Suppressor macrophage treated with lipopolysaccharide for 4 hours (primary cell): ENCODE measurements at places on chromosomes 6 and 20.

DNA sequence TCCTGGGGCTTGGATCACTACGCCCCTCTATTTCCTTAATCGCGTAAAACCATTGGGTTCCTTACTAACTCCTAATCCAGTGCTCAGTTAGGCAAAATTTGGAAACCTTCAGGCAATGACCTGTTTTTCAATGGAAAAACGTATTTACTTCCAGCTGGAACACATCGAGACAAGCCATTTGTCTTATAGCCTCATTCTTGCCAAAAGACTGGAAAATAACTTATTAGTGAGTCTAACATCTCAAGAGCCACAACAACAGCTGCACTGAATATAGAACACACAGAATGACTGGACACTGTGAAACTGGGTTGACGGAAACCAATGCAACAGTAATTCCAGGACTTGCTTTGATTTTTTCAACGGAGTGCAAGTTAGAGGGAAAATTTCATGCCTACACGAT, 125.2 kb upstream of the MAP3K7 start:
- DNase-seq, result no peak

DNA sequence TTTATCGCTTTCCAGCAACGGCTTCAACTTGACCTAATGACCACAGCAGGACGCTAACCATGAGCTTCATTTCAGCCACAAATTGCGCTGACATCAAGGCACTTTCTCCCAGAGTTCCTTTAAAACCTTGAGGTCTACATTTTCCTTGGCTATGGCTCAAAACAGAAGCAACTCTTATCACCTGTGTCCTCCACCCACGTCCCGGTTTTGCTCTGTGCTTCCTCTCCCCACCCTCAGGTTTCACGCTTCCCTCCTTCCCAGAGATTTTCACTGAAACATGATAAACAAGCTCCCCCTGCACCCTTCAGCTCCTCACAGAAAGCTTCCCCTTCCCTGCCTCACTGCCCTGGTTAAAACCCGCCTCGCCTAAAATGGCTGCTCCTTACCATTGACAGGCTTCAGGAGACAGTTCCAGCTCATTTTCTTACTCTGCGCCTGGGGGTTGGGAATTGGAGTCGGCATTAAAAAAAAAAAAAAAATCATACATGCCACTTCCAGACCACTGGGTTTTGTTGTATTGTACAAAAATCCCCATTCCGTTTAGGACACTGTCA, 229.5 kb downstream of the UBE3D start:
- DNase-seq, result no peak

DNA sequence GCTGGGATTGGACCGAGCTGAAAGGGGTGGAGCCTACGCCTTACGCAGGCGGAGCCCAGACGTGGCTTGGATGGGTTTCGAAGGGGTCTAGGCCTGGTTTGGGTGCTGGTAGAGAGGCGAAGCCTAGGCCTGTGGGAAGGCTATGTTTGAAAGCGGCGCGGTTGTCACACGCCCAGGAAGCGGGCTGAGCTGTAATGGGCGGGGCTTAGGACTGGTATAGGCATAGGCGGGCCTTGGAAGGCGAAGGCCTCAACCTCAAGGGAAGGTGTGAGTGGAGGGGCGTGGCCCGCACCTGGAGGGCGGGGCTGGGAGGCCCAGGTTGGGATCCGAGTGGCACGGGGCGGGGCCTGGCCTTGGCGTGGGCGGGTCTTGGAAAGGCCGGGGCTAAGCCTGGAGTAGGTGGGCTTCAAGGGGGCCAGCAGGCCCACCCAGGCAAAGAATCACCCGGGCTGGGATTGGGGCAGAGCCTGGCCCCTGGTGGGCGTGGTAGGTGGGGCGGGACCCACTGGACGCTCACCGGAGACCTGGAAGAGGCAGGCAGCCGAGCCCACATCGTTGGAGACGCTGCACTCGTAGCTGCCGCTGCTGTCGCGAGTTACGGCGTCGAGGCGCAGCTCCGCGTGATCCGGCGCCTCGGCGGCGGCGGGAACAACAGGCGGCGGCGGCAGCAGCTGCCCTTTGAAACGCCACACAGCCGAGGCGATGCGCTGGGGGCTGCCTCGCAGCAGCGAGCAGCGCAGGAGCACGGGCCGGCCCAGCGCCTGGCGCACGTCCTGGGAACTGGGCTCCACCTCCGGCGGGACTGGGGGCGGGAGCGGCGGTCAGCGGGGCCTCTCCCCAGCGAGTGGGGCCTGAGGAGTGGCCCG, 49.0 kb downstream of the MDGA1 start:
- no peak for DNase-seq

- no peak for DNase-seq
Observed at GRCh38 chr6:146305951-146306350, 237.7 kb upstream of the RAB32 start.

- DNase-seq, result no peak
Observed at GRCh38 chr6:37625591-37626374, 71.9 kb downstream of the MDGA1 start.

DNA sequence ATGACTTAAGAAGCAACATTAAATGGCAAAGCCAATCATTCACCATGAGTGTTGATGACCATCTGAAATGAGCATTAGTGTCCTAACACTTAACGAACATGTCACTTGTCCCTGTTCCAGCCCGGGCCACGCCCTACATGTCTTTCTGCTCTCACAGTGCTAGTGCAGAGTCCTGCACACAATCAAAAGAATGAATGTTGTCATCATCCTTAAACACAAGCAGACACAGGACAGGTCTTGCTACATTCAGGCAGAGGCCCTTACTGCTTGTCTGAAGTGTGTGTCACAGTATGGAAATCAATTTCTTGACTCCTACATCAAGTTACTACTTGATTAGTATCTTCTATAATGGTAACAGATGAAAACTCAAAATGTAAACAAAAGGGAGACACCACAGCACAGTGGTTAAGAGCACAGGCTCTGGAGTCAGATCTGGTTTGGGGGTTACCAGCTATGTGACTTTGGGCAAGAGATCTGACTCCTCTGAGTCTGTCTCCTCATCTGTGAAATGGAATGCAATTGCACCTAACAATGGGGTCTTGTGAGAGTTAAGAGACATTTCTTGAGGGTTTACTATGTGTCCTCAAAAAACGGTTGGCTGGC, 17.4 kb downstream of the UBE2V1 start:
- no peak for DNase-seq
